ENCODE measurements at places on chromosomes 16 and 17.

GRCh38 chr17:6120351-6120750, 50.2 kb downstream of the WSCD1 start:
- DNase-seq = no peak

GRCh38 chr17:6894206-6894528, 62.6 kb upstream of the TEKT1 start:
- DNase-seq = no peak

DNA sequence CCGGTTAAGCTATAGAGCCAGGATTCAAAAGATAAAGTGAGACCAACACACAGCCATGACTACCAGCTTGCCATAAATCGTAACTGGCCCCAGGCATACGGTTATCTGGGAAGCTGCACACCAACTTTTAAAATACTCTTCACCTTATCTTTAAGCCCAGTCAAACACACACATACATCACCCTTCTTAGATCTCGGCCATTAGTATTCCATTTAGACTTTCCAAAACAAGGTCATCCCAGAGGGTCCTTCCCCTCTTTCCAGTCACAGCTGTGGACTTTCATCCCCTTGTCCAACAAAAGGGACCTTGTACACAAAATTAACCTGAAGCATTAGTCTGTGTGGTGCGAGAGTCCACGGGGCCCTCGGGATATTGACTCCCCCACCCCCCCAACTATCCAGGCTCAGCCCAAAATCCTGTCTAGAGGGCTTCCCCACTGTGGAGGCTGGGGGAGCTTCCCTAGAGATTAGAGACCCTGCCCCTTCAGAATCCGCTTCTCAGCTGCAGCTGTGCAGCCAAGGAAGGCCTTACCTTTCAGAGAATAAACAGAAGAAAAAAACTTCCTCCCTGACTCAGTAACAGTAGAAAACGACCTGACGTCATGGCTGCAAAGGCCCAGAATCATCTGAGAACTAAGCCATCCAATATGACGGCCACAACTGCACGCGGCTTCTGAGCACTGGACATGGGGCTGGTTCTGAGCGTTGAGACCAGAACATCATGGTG, 9.9 kb downstream of the ZFHX3 start:
- no peak for DNase-seq

DNA sequence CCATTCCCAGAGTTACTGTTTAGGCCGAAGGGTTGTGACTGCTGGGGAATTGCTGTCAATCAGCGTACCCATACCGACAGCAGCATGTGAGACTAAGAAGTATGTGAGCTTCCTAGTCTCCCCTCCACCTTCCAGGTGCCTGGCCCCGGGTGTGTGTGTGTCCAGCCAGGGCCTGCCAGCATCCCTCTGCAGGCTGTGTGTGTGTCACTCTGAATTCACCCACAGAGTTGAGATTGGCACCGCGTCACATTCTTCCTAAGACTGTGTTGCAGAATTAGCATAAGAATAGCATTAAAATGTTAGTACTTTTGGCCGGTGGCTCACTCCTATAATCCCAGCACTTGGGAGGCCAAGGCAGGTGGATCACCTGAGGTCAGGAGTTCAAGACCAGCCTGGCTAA, 31.8 kb downstream of the PRMT7 start:
- DNase-seq = no peak

DNA sequence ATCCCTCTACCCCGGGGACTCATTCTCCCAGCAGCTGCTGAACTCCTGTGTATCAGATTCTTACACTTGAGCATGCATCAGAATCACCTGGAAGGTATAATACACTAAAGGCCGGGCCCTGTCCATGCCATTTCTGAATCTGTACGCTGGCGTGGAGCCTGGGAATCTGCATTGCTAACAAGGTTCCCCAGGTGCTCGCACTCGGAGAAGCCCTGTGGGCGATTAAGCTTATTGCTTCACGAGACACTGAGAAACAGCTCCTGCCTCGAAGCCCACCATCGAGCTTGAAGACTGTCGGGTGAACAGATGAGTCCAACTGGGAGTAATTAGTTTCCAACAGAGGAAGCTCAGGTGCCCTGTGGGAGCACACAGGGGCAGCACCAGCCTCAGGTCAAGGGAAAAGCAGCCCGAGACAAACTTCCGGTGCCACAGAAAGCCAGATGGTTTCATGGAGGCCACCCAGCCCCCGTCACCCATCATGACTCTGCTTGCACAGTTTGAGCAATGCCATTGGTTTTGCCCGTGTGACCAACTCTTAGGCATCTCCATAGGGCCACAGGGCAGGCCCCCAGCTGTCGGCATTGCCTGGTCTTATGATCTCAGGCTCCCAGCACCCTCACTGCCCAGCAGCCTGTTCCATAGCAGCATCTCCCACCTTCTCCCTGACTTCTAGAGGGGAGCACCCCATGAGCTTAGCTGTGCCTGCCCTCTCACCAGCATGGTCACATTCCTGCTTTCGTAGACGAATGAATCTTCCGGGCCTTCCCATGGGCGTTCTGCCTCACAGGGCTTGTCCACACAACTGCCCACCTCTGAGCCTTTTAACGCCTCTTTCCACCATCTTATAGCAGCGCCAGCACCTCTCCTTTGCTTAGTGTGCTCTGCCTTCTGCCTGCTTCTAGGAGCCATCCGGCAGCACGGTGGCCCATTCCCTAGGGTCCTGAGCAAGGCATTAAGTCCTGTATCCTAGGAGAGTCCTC, 10.9 kb downstream of the CTRB2 start:
- DNase-seq = no peak

- no peak for DNase-seq
Observed at GRCh38 chr17:80091376-80091775, 10.0 kb upstream of the GAA start.

- no peak for DNase-seq
Observed at GRCh38 chr16:55045329-55045728, 114.7 kb downstream of the IRX5 start.

GRCh38 chr17:80885947-80886582, 105.6 kb upstream of the CHMP6 start:
- DNase-seq = no peak

DNA sequence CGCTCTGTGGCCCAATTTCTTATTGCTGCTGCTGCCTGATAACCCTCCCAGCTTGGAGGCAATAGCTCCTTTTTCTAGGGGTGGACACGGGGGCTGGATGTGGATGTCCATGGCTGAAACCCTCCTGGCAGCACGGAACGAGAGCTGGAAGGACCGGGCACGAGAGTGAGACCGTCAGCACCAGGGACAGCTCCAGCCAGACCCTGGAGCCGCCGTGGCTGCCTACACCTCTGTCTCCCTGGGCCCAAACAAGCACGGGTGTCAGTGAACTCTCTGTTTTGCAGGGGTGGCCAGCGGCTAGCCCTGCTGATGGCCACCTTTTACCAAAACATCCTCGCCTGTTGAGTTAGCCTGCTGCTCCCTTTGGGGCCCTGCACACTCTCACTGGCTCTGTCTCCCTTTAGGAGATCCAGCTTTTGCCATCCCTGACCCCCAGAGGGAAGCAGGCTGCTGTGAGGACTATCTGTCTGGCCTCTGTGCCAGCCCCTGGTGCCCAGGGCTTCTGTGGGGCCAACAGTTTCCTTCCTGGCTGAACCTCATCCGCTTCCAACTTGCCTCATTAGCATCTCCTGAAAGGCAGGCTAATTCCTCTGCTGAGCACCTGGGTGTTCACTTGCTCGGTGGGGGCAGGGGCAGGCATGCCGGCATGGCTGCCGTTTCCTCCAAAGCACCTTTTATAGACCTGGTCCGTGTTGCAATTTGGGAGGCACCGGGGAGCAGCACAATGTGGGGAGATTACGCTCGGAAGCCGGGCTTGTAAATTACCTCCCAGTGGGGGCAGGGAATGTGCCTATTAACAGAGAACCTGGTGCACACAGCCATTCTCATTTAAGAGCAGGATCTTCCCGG, 118.1 kb downstream of the ENGASE start:
- DNase-seq = no peak

DNA sequence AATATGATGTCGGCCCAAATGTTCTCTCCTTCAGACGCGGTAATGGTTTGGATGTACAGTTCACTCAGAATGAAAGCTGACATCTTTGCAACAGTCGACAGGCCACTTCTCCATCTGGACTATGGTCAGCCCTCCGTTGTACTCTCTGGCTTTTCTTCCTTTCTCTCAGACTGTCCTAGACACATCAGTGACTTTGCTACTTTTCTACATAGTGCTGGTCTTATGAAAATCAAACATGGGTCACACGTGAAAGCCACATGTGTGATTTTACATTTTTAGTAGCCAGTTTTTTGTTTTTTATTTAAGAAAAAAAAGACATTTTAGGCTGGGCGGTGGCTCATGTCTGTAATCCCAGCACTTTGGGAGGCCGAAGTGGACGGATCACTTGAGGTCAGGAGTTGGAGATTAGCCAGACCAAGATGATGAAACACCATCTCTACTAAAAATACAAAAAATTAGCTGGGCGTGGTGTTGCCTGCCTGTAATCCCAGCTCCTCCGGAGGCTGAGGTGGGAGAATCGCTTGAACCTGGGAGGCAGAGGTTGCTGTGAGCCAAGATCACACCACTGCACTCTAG, 644.1 kb downstream of the KCNJ2 start:
- no peak for DNase-seq

DNA sequence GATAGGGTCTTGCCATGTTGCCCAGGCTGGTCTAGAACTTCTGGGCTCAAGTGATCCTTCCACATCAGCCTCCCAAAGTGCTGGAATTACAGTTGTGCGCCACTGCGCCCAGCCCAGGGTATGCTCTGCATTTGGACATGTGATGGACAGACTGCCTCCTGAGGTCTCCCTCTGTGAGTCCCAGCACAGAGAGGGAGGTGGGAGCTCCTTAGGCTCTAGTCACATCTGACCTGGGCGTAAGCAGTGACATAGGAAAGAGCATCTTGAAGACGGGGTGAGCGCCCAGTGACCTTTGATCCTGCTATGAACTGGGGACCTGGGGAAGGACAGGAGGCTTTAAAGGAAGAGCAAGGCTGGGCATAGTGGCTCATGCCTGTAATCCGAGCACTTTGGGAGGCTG, 2.2 kb upstream of the GFAP start:
- DNase-seq = no peak

DNA sequence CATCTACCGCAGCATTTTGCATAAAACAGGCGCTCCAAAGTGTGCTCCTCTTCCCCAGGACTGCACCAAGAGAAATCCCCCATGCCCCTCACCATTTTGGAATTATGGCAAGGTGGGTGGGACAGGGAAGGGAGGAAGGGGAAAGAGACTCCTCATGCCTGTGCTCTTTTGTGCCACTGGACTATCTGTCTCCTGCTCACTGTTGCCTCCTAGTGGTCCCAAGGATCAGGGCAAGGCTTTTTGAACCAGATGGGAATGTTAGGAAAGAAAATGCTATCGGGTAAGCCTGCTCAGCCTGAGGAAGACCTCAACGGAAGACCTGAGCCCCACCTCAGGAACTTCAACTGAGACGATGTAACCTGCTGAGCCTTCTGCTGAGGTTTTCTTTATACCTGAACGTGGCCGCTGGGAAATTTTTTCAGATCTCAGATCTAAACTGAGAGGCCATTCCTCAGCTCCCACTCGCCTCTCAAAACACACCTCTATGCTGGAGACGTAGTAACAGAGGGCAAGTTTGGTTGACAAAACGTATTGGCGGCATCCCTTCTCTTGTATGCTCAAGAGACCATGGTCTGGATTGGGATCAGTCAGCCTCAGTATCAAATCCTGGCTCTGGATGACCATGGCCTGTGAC, 58.3 kb downstream of the SPACA3 start:
- no peak for DNase-seq

DNA sequence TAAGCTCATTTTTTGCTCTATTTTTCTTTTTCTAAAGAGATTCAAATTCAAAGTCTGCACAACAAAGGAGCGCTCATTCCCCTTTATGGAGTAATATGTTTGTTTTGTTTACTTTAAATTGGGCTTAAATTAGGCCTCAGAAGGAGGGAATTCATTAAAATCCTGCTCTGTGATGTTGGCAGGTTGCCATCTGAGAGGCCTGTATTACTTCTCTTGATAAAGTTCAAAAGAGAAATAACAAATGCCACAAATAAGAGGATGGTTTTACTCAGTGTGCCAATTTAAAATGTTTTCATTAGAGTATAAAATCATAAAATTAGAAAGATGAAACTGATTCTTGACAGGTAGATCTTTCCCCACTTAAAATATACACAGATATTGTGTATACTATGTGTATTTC, 54.5 kb upstream of the HLF start:
- DNase-seq = no peak

DNA sequence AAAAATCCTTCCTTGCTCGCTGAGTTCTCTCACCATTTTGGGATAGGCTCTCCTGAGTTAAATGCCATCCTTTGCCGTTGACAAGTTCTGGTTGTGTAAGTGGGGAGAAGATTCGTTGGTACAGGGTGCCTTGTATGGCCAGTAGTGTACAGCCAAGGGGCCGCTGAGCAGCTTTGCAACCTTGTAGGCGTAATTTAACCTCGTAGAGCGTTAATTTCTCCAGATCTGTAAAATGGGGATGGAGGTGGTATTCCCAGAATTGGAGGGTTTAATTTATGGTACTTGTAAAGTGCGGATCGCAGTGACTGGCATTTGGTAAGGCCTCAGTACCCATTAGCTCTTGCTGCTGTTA, 1.4 kb downstream of the ARSG start:
- DNase-seq = no peak

GRCh38 chr16:21069986-21070385, 80.7 kb downstream of the DNAH3 start:
- DNase-seq = no peak

GRCh38 chr17:57819285-57819684, 30.6 kb downstream of the MRPS23 start:
- DNase-seq = no peak

DNA sequence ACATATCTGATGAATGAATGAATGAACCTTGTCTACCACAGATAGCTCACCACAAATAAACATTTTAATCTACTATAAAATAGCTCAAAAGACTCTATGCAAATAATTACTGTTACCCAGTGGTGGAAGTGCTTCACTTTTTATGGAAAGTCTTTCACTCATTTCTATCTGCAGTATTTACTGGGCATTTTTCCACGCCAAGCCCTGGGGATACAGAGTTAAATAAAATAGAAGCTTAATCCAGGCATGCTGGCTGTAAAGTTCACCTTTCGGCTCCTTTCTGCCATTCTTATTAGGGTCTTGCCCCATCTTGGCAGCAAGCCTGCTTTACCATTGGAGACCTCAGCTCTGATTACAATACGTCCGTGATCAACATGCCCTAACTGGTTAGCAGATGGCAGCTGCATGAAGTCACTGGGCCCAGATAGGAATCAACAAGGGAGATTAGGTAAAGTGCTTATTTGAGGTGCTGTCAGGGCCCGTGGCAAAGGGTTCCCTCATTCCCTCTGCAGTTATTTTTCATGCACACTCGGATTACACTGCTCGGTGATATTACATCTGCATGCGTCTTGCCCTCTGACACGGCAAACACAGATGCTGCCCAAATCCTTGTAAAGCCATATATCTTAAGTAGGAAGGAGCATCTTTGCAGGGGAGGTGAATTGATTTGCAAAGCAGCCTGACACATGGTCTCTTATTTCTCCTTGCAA, 648.9 kb downstream of the WWOX start:
- no peak for DNase-seq
